NCI-H345 (cell line): ENCODE measurements at places on chromosomes 6 and 20.

GRCh38 chr6:147103694-147104093, 100.5 kb upstream of the STXBP5 start:
- no peak for DNase-seq

DNA sequence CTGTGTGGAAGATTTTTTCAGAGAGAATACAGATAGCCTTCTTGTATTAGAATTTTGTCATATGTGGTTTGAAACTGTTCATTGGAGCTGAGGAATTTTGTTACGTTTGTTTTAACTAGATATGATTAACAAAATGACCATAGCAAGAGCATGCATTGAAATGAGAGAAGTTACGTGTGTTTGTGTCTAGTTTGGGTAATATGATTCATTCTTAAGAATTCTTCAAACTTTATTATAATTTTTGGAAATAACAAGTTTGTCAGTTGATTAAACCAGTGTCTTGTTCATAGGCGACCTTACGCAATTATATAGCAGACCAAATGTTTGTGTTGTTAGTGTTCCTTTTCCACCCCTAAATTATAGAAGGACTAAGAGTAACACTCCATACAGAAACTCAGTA, 5.5 kb downstream of the GMNN start:
- no peak for DNase-seq

GRCh38 chr20:10559266-10559665, 114.5 kb downstream of the JAG1 start:
- DNase-seq = no peak

DNA sequence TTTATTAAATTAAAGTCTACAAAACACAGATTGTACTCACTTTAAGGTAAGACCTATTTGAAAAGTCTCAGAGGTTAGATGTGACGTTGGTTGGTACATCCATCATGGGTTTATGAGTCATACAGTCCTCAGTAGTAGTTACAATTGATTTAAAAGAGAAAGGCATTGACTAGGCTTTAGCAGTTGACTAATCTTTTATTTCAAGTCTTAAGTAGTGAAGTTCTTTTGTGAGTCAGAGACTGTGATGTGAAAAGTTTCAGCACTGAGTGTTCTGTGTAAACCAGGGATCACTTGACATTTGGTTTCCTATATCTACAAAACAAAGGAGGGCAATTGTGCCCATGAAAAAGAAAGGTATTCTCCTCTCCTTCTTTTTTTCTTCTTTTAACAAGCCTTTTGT, 221.3 kb downstream of the GRIK2 start:
- DNase-seq = no peak

- no peak for DNase-seq
Observed at GRCh38 chr6:29948277-29948676, 5.9 kb downstream of the HLA-A start.

DNA sequence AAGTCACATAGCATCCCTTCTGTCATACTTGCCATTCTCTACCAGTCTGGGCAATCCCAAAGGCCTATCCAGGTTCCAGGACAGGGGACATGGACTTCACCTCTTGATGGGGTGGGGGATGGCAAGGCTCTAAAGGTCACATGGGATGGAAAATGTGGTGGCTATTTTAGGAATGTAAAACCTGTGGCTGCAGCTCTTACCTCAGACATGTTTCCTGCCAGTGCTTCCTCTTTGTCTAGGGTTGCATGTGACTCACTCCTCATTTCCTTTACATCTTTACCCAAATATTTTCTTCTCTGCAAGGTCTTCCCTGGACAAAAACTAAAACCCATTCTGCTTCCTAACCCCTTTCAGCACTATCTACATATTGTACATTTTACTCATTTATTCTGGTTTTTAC, 135.7 kb downstream of the BTBD3 start:
- no peak for DNase-seq

DNA sequence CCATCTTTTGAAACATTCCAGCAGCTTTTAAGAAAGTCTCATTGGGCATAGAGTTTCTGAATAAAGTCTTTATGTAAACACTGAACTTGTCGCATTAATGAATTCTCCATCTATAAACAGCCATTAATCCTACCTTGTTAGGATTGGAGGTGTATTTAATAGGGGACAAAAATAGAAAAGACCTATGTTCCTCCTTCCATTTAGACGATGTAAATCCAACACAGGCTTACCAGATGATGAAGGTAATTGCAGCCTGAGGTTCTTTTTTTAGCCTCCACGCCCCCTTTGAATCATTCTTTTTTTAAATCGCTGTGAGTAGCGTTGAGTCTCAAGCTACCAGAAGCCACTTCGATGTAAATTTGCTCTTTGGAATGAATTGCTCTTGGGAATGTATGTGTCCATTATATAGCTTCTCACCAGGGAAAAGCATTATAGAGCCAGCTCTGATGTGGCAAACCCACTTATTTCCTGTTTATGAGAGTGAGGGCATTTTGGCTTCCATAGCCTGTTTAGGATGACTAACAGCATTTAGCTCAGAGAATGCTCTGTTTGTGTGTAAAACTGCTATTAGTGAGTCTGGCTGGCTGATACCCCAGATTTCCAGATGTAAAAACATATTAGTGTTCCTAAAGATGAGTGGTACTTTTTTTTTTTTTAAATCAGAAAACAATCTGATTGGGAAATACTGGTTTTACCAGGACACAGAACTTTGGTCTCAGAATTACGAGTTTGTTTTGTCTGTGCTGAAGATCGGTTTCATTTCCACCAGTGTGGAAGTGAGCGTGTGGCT, 74.9 kb upstream of the CLDN20 start:
- no peak for DNase-seq

GRCh38 chr6:169926617-169927417, 175.4 kb downstream of the ERMARD start:
- no peak for DNase-seq

DNA sequence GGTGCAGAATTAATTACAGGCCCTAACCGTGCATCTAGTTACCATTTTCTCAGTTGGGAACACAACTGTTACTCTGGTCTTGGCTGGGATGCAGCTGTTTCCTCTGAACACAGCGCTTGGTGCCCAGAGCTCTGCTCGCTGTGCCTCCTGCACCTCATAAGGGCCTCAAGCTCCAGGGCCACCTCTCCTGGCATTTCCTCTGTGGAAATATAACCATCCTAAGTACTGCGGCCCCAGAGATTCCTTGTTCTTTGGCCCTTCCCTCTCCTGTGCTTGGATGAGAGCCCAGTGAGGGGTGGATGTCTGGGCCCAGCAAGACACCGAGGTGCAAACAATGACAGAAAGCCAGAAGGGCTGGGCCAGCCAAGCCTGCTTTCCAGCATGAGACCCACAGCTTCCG, 169.9 kb upstream of the CST7 start:
- peak; percentile 43 for DNase-seq

GRCh38 chr6:97663252-97663651, 380.2 kb upstream of the MMS22L start:
- no peak for DNase-seq

DNA sequence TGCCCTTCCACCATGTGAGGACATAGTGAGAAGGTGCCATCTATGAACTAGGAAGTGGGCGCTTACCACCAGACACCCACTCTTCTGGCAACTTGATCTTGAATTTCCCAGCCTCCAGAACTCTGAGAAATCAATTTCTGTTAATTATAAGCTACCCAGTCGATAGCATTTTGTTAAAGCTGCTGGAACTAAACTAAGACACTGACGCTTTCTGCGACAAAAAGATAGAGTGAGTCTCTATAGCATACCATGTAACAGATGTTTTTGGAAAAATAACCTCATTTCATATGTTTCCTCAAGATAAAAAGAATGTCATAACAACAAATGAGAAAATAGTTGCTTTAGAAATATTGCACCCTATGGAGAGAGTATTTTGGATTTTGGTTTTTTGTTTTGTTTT, 15.4 kb upstream of the SMIM13 start:
- DNase-seq = no peak

DNA sequence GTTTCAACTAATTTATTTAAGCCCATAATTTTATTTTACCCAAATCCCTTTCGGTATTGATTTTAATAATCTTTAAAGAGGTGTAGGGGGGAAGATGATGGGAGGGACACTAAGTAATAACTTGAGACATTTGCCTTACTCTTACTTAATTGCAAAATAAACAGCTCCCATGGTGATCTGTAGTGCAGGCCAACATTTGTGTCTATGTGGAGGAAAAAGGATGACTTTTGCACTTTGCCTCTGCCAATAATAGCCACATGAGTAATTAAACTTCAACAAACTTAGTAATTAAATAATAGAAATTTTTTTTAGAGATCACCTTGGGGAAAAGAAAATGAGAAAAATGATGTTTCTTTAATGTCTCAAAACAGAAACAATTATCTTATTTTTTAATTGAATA, 29.9 kb upstream of the CD2AP start:
- DNase-seq = no peak

DNA sequence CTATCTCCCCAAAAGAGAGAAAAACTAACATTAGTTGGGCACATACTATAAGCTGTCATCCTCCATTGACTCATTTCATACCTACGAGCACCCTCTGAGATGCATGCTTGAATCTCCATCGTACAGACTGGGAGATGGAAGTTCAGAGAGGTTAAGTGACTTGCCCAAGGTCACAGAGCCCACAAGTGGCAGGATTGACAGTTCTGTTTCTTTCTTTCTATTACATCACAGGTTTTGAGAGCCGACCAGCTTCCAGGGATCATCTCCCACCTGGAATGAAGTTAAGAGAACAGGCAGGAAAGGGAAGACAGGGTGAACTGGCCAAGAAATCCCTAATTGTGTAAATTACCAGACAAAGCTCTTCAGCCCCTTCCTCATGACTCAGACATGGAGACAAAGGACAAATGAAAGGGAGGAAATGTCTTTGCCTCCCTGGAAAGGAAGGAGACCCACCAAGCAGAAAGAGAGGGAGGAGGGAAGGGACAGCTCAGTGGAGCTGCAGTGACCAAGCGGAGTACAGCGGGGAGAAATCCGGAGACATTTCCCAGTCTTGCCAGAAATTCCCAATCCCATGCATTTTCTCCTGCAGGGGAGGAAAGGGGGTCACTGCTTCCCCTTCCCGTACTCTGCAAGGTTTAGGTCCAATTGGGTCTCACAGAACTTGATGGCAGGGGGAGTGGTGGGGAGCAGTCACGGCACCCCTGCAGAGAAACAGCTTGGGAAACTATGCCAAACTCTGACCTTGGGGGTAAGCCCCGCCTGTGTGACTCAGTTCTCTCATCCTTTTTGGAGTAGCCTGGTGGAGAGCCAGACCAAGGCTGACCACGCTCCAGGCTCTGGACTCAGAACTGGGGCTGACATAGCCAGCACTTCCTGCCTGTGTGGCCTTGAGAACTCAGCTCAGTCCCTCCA, 154.3 kb downstream of the ANKRD60 start:
- DNase-seq = no peak

GRCh38 chr20:3815703-3816315, 4.5 kb upstream of the AP5S1 start:
- DNase-seq = no peak

GRCh38 chr6:117205876-117206275, 59.5 kb upstream of the VGLL2 start:
- DNase-seq = no peak

DNA sequence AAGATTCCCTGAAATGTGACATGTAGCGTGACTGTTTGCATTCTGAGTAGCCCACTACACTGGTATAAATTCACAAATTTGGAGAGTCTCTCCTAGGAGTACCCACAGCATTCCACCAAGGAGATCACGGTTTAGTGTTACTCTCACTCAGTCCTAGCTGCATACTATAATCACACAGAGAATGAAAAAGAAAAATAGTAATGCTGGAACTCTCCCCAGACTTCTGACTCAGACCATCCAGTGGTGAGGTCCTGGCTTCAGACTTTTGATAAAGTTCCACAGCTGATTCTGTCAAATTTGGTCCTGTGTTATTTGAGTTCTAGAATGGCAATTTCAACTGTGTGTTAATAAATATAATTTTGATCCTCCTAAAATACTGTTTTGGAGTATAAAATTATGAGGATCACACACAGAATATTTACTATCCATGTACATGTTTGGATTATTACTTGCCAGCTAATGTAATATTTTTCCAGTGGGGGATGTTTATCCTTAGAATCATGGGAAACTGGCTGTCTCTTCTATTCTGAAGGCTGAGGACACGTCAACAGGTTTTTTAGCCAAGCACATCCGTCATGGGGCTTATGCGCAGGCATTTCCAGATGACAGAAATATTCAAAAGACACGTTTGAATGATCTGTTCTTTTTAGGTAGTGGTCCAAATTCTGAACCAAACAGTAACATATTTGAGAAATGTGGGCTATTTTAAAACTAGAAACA, 5.1 kb upstream of the KIAA0408 start:
- no peak for DNase-seq

DNA sequence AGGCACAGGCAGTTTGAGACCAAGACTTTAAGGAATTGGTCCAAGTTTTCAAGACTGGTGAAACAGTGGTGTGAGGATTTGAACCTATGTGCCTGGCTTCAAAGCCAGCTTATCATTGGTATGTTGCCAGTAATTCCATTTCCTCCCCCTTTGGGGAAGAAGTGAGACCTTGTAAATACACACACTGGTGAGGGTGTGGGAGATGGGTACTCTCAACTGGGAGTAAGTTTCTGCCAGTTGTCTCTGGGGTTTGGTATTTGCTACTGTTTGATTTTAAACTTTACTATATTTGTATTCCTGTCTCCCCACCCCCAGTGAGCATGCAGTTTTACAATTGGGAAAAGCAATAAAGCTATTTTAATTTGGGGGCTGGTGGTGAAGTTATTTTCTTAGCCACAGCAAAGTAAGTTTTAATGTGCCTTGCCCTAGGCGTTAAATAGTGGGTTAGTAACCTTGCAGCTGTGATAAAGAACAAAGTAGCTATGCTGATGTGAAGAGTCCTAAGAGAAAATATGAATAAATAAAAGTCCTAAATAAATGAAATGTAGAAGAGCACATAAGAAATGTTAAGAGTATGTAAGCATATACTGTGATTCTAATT, 31.0 kb downstream of the SNX9 start:
- no peak for DNase-seq

GRCh38 chr6:111828809-111829208, 44.4 kb downstream of the FYN start:
- no peak for DNase-seq

DNA sequence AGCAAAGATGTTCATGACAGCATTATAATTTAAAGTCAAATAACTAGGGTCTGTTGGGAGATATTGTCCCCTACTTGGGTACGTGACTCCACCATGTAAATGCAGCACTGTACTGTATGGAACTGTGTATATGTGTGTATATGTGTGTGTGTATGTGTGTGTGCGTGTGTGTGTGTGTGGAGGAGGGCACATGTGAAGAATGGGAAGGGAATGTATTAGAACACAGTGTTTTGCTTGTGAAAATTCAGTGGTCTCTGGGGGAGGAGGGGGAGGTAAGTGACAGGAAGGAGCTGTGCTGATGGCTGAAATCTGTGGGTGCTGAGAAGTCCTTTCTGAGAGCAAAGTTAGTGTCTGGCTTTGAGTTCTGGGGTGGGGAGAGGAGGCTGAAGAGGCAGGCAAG, 23.9 kb upstream of the VEGFA start:
- DNase-seq = no peak

GRCh38 chr6:149761438-149761837, 11.9 kb downstream of the PCMT1 start:
- no peak for DNase-seq

GRCh38 chr6:114452785-114453401, 110.1 kb upstream of the HS3ST5 start:
- no peak for DNase-seq
